ENCODE measurements at places on chromosomes 7 and 10.

DNA sequence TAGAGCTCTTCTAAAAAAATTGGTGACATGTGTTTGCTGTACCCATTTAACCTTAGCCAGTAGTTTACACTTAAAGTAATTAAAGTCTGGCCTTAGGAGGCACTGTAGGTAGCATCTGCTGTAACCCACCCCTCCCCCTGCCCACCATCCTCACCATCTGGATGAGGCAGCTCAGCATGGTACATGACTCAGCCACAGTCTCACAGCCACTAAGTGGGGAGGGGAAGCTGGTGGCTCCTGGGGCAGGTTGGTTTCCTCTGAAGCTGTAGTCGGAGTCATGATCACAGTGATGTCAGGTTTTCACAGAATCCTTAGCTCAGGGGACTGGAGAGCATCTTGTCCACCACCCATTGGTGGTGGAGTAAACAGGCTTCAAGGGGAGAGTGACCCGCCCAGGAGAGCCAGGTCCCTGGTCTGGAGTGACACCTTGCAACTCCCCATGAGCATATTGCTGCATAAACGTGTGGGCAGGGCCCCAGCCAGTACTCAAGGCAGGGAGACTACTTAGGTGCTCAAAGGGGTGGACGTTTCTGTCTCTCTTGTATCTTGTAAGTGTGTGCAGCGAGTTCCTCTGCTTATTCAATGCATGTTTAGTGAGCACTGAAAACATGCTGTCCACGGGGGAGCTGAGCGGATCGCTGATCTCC lies 125.9 kb downstream of the GRK5 start:
- no peak overlapping the region for H3K27ac ChIP-seq
- DNase-seq: peak; percentile 57
- no peaks in the 10 kb centered on the region for H3K4me1 ChIP-seq
- H3K4me3 ChIP-seq: no peak overlapping the region

DNA sequence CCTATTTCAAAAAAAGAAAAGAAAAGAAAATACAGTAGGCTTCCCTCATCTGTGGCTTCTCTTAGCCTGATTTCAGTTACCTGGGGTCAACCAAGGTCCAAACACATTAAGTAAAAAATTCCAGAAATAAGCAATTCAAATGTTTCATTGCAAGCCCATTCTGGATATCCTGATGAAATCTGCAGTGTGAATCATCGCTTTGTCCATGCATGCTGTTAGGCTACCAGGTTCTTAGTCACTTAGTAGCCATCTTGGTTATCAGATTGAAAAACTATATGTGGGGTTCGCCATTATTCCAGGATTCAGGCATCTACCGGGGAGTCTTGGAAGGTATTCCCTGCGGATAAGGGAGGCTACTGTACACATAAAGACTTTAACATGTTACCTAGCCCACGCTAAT lies 991 bp upstream of the FAM204A start:
- H3K27ac ChIP-seq: no peak overlapping the region
- peaks cover 9% of the 10 kb centered on the region for H3K36me3 ChIP-seq
- no peaks in the 10 kb centered on the region for H3K27me3 ChIP-seq
- DNase-seq: peak; percentile 9
- peaks cover 4% of the 10 kb centered on the region for H3K4me1 ChIP-seq

- DNase-seq: peak; percentile 48
- H3K36me3 ChIP-seq: no peaks in the 10 kb centered on the region
- peaks cover 10% of the 10 kb centered on the region for H3K4me1 ChIP-seq
- no peak within 1 kb of the TSS for H3K27ac ChIP-seq
Observed at GRCh38 chr10:70052462-70053217, at the start of gene MACROH2A2. Gene MACROH2A2 (plus strand): TSS chr10:70052846. CDS start chr10:70075659, 22,813 bp downstream.

GRCh38 chr7:83130623-83131545 lies 31.8 kb downstream of the PCLO start:
- DNase-seq: no peak
- H3K27me3 ChIP-seq: no peaks in the 10 kb centered on the region
- H3K36me3 ChIP-seq: no peaks in the 10 kb centered on the region
- H3K4me1 ChIP-seq: no peaks in the 10 kb centered on the region
- no peak overlapping the region for H3K27ac ChIP-seq

DNA sequence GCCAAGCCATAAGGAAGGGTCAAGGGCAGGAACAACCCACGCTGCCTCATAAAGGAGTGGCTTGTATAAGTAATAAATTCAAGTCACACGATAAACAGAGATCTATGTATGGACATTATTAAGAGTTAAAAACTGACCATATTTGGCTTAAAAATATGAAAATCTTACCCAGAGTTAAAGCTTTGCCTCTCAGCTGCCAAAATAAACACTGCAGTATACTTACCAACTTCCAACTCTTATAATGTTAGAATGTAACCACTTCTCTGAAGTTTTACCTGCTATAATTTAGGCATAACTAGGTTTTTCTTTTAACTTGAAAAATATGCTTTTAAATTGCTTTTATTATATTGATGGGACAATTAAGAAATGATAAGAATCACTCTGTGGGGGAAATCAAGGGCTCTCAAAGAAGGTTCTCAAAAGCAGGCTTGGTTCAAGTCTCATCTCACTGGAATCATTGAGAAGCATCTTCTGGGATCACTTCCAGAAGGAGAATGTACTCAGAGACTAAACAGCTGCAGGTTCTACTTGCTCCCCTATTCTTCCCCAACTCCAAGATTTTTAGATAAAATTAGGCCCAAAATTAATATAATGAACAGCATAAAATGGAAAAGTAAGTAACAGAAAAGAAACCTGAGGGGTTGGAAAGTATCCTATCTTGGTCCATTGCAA lies 16.1 kb upstream of the CAV2 start:
- no peaks in the 10 kb centered on the region for H3K4me1 ChIP-seq
- H3K27me3 ChIP-seq: no peaks in the 10 kb centered on the region
- H3K36me3 ChIP-seq: no peaks in the 10 kb centered on the region
- DNase-seq: no peak

GRCh38 chr10:88507826-88508453 lies 75.2 kb downstream of the RNLS start:
- H3K4me1 ChIP-seq: no peaks in the 10 kb centered on the region
- DNase-seq: no peak
- H3K27ac ChIP-seq: no peak overlapping the region

DNA sequence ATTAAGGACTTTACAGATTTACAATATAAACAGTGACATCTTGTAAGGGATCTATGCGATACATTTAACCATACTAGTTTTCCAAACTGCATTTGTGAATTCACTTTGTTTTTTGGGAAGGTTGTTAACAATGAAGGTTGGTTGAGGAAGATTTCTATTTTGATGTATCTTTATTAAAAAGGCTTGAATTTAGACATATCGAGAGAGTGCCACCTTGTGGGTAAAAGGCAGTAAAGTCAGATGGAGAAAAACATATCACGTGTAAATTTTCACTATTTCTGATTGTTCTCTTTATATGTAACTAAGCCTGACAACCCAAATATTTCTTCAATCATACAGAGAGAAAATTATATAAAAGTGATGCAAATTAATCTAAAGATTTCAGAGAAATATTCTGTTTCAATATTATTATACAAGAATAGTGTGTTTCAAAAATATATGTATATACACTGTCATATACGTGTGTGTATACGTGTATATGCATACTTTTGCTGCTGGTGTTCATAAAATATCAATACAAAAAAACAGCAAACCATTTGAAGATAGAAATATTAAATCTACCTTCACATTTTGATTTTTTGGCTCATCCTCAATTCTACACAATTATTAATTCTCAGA lies 988.6 kb downstream of the SORCS1 start:
- no peaks in the 10 kb centered on the region for H3K36me3 ChIP-seq
- no peaks in the 10 kb centered on the region for H3K27me3 ChIP-seq
- no peak overlapping the region for H3K27ac ChIP-seq
- peak; percentile 1 for DNase-seq
- no peak overlapping the region for H3K4me3 ChIP-seq
- H3K4me1 ChIP-seq: no peaks in the 10 kb centered on the region

GRCh38 chr10:97107551-97107950 lies 78.2 kb downstream of the SLIT1 start:
- H3K27ac ChIP-seq: no peak overlapping the region
- no peak overlapping the region for H3K4me3 ChIP-seq
- peaks cover 32% of the 10 kb centered on the region for H3K27me3 ChIP-seq
- H3K4me1 ChIP-seq: no peaks in the 10 kb centered on the region

DNA sequence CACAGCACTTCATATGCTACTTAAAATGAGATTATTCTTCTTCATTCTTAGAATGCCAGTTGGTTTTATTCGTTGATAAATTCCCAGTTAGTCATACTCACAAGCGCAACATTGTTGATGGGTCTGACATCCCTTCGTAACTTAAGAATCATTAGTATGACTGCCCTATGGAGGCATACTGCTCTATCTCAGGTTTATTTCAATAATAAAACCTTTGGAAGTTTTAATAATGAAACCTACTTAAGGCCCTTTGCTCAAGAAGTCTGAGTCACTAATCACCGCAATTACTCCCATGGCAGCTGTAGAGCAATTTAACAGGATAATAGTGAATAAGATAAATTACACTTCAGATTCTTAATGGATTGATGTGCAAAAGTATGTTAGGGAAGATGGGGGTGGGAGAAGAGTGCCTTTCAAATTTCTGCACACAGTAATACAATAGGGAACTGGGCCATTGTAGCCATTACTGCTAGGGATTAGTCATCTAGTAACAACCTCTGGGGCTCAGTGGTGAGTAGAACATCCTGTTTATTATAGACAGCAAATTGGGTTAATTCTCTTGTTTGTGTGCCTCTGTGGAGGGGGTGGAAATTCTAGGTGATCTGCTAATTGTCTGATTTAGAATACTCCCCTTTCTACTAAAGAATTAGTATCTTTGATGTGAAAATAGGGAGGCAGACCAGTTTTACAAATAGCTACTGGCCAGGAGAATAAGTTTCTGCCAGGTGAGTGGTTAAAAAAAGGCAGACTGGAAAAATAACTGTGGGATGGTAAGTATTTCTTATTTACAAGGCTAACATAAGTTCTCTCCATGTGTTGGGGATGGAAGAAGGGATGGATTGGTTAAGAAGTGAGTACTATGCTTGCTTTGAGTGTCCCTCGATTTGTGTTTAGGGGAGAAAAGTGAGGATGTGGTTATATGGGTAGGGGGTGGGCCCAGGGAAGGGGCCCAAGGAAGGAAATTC lies 74.5 kb upstream of the VKORC1L1 start:
- H3K4me3 ChIP-seq: no peak overlapping the region
- no peaks in the 10 kb centered on the region for H3K27me3 ChIP-seq
- no peak overlapping the region for H3K27ac ChIP-seq
- no peaks in the 10 kb centered on the region for H3K36me3 ChIP-seq

- DNase-seq: peak; percentile 85
- H3K27me3 ChIP-seq: no peaks in the 10 kb centered on the region
- H3K4me1 ChIP-seq: peaks cover 41% of the 10 kb centered on the region
- H3K36me3 ChIP-seq: no peaks in the 10 kb centered on the region
Observed at GRCh38 chr7:5477723-5478531, 54.3 kb upstream of the TNRC18 start.

- no peak overlapping the region for H3K4me3 ChIP-seq
- DNase-seq: no peak
- H3K27ac ChIP-seq: no peak overlapping the region
- H3K27me3 ChIP-seq: no peaks in the 10 kb centered on the region
- H3K36me3 ChIP-seq: no peaks in the 10 kb centered on the region
Observed at GRCh38 chr7:143436325-143436946, 6.8 kb upstream of the TAS2R60 start.

DNA sequence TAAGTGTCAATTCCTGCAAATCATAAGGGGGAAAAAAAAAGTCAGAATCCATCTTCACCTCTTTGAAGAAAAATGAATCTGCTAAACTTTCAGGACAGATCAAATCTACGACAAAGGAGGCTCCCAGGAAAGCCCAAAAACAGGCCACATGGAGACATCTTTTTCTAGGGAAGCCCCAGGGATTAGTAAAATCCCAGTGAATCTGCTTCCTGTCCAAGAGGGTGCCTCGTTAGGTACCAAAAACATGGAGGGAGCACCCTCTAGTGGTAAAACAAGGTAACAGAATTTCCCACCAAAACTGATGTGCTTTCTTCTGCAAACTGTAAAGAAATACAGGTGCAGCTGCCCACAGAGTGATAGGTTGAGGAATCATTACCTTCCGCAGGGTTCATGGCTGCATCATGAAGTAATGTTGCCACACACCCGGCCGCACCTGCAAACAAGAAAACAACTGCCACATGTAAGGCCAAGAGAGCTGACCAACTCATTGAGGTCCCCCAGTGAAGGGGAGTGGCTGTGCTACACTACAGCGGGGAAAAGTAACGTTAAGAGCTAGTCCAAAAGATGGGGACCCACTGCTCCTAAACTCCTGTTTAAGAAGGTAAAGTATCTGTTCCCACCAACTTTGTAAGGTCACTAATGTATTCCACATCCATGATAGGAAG lies 7.9 kb downstream of the SLC25A28 start:
- peak; percentile 49 for DNase-seq
- H3K4me3 ChIP-seq: no peak overlapping the region
- peaks cover 52% of the 10 kb centered on the region for H3K36me3 ChIP-seq
- no peak overlapping the region for H3K27ac ChIP-seq
- H3K27me3 ChIP-seq: no peaks in the 10 kb centered on the region
- peaks cover 18% of the 10 kb centered on the region for H3K4me1 ChIP-seq

- no peaks in the 10 kb centered on the region for H3K27me3 ChIP-seq
- peaks cover 2% of the 10 kb centered on the region for H3K4me1 ChIP-seq
- DNase-seq: no peak
Observed at GRCh38 chr7:102272917-102273748, 13.5 kb upstream of the SH2B2 start.
